ENCODE measurements at places on chromosomes 3 and 15.

GRCh38 chr3:39267631-39268548, 11.9 kb downstream of the CX3CR1 start:
- DNase-seq: peak; percentile 56

GRCh38 chr3:195805181-195805580, 6.5 kb downstream of the MUC4 start:
- no peak for DNase-seq

DNA sequence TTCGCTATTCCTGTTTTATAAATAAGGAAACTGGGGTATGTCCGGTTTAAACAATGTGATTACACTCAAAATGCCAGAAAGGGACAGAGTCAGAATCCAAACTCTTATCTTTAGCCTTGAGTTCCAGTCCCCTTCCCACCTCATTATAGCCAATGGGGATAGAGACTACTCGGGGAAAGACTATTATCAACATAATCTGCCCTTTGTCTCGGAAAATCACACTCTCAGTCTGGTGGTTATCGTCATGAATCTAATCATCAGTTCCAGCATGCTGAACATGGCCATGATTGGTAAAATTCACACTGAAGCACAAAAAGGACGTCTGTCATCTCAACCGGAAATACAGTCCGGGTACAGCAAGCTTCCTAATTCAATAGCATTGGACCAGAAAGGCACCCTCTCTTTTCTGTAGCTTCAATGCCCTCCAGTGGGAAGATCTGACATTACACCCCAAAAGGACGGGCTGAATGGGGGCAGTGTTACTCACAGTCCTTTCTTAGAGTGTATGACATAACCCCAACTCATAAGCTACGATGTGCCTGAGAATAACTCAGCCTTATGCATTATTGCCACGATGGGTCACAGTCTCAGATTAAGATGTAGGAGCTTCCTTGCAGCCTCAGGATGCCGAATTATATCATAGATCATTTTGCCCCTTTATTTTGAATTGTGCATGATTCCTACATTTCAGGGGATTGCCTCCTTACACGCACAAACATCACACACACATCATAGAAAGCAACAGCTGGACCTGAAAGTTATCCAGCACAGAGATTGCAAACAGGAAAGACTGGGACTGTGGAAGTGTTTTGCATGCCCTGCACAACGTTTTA, 390.4 kb upstream of the LMCD1 start:
- DNase-seq: peak; percentile 23

- no peak for DNase-seq
Observed at GRCh38 chr3:36734742-36735141, 29.6 kb downstream of the DCLK3 start.

GRCh38 chr3:33729993-33730392, 11.9 kb upstream of the CLASP2 start:
- DNase-seq: no peak

DNA sequence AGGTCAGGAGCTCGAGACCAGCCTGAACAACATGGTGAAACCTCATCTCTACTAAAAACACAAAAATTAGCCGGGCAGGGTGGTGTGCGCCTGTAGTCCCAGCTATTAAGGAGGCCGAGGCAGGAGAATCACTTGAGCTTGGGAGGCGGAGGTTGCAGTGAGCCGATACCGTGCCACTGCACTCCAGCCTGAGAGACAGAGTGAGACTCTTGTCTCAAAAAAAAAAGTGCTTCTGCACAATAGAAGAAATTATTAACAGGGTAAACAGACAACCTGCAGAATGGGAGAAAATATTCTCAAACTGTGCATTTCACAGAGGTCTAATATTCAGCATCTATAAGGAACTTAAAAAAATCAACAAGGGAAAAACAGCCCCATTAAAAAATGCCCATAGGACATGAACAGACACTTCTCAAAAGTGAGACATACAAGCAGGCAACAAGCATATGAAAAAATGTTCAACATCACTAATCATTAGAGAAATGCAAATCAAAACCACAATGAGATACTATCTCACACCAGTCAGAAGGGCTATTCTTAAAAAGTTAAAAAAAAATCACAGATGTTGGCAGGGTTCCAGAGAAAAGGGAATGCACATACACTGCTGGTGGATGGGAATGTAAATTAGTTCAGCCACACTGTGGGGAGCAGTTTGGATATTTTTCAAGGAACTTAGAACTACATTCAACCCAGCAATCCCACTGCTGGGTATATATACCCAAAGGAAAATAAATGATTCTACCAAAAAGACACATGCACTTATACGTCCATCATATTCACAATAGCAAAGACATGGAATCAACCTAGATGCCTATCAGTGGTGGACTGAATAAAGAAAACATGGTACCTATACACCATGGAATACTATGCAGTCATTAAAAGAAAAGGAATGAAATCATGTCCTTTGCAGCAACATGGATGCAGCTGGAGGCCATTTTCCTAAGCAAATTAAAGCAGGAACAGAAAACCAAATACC, 75.5 kb downstream of the MSL2 start:
- no peak for DNase-seq

- no peak for DNase-seq
Observed at GRCh38 chr3:68988740-68989139, 24.7 kb downstream of the EOGT start.

- no peak for DNase-seq
Observed at GRCh38 chr15:53976844-53977392, 1.3 kb upstream of the UNC13C start.

GRCh38 chr15:34240537-34240936, 15.7 kb downstream of the EMC4 start:
- DNase-seq: no peak

Measured in stimulated activated CD8-positive, alpha-beta memory T cell treated with anti-CD3 and anti-CD28 coated beads, Interleukin-7, amount 100 ng/mL, for 24 hours (primary cell).